ENCODE measurements at places on chromosomes 11 and 22.

DNA sequence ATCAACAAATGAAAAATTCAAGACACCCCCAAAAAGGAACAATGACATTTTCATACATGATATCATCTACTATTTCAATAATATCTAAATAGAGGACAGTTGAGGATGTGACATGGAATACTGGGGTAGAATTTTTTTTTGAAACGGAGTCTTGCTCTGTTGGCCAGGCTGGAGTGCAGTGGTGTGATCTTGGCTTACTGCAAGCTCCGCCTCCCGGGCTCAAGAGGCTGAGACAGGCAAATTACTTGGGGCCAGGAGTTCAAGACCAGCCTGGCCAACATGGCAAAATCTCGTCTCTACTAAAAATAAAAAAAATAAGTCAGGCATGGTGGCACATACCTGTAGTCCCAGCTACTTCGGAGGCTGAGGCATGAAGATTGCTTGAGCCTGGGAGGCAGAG, 41.4 kb downstream of the LRRC74B start:
- no peak for DNase-seq

- DNase-seq, result no peak
These were observed 157.9 kb downstream of the NCAM1 start for GRCh38 chr11:113119074-113119473.

DNA sequence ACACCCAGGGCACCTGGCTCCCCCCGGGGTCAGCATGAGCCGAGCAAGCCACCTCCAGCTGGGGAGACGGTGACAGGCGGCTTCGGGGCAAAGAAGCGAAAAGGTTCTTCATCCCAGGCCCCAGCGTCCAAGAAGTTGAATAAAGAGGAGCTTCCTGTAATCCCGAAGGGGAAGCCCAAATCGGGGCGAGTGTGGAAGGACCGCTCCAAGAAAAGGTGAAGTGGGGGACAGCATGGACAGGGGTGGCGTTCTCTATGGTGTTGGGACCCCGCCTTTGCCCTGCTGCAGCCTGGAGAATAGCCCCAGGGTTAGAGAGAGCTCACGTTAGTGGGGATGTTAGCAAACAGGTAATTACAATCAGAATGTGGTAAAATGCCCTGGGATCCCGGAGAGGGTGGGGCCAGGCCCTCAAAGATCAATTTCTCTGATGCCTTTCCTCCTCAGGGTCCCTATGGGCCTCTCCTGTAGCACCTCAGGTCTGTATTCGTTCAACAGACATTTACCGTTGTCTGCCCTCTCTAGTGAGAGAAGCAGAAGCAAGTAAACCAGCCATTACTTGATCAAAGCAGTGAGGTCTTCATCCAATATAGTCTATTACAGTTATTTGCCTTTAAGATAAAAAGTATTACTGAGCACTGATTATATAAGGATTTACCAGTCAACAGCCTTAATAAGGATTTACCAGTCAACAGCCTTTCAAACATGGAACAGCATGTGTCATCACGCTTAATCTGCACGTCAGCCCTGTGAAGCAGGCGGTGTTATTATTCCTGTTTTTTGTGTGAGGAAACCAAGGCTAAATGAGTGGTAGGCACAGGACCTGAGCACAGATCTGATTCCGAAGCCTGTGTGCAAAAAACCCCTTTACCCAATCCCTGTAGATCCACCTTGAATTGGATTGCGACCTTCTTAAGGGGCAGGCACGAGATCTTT, 1.0 kb downstream of the CCDC86 start:
- DNase-seq, result no peak

GRCh38 chr11:122177238-122177637, 61.2 kb upstream of the BLID start:
- no peak for DNase-seq

DNA sequence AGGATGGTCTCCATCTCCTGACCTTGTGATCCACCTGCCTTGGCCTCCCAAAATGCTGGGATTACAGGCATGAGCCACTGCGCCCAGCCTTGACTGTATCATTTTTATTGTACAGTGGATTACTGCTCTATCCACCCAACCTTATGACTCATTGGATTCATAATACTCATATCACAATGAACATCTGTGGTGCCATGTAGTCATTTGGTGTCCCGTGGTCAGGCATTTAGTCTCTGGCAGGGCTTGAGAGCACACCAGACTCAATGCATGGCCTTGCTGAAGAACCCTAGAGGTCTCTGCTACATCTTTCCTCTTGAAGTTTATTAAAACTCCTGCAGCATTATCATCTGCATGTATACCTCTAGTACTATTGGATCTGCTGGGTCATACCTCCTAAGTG, 98.0 kb upstream of the LDLRAD3 start:
- DNase-seq, result no peak

GRCh38 chr11:128179039-128179438, 408.3 kb downstream of the ETS1 start:
- DNase-seq, result no peak

DNA sequence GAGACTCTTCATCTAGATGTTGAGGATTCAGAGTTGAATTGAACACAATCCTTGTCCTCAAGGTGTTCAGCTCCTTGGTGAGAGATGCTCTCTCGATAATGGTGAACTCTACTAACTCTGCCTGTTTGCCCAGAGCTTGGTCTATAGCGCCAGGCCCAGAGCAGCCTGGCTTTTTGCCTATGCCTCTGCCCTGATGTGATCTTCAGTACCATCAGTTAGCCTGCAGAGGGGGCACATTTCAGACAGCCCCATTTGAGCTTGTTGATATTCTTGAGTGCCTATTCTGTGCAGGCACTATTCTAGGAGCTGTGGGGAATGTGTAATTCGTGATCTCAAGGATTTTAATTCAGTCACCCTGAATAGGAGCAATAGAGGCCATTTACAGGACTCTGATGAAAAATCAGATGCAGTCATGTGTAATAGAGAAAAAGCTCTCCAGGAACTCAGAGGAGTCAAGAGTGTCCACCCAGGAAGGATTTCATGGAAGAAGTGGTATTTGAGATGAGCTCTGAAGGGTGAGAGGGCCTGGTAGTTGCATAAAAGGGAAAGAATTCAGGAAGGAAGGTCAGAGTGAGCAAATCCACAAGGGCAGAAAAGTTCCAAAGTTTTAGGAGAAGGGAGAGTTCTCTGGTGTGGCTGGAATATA, 19.3 kb downstream of the GTPBP1 start:
- DNase-seq, result no peak

GRCh38 chr11:11635443-11635842, 13.6 kb upstream of the GALNT18 start:
- DNase-seq, result no peak

- DNase-seq, result no peak
These were observed 912 bp downstream of the PTPRCAP start for GRCh38 chr11:67436459-67437081.

- no peak for DNase-seq
These were observed 700 bp upstream of the DEPDC5 start for GRCh38 chr22:31753005-31753633.

GRCh38 chr11:10348650-10349280, 43.9 kb downstream of the ADM start:
- DNase-seq, result no peak

DNA sequence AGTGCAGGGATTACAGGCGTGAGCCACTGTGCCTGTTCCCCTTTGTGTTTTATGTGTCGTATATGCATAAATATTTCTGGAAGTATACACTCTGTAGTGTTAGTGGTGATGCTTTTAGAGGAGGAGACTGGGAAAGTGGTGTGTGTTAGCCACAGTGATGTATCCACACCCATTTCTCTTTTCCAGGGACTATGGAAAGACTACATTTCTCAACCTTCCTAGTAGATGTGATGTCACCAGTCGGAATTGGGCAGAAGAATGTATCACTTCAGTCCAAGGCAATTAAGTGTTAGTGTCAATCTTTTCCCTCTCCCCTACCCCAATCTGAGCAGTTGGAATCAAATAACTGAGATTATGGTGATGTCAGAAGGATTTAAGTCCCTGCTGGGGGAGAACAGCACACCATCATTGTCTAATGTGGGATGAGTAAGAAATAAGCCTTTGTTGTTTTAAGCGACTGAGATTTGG, 5.8 kb upstream of the ATG16L2 start:
- DNase-seq, result no peak

DNA sequence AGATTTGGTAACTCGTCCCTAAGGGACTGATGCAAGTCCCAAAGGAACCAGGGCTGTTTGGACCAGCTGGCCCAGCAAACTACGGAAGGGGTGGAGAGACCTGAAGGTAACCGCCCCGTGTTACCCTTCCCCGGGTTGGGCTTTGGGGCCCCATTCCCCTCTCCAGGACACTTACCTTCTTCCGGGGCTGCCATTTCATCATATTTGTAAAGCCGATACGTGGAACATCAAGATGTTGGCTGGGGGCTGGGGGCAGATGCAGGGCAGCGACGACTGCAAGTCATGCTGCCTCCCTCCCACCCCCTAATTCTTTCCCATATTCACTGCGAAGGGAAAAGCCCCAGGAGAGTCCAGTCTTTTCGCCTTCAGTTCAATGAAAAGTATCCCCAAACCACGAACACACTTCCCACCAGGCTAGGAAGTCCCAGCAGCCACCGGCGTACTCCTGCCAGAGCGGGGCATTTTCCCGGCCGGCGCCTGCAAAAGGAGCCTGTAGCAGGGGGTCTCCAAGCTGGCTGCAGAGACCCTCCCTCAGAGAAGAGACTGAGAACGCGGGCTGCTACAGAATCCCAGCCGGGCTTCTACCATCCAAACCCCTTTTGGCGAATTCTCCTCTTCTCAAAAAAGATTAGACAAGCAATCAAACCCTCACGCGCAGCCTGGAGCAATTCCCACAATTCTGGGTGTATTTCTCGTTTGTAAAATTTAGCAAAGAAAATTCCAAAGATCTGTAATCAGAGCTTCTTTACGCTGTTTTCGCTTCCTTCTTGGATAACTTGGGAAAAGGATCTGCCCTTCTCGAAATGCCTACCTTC, 236.7 kb downstream of the TTC28 start:
- DNase-seq, result no peak

DNA sequence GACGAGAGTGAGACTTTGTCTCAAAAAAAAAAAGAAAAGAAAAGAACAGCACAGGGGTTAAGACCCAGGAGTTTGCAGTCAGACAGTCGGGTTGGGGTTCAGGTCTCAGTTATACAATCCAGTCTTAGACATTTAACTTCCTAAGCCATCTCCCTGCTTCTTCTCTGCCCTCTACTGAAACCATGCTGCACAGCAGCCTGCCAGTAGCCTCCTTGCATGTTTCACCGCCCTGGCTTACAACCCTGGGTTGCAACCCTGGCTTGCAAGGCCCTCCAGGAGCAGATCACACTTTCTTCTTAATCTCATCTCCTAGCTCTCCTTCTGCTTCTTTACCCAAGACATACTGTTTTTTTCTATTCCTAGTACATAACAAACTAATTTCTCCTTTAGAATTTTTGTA, 5.9 kb upstream of the B3GAT3 start:
- DNase-seq, result no peak

GRCh38 chr11:57566005-57566904, 1.2 kb downstream of the UBE2L6 start:
- DNase-seq, result no peak

DNA sequence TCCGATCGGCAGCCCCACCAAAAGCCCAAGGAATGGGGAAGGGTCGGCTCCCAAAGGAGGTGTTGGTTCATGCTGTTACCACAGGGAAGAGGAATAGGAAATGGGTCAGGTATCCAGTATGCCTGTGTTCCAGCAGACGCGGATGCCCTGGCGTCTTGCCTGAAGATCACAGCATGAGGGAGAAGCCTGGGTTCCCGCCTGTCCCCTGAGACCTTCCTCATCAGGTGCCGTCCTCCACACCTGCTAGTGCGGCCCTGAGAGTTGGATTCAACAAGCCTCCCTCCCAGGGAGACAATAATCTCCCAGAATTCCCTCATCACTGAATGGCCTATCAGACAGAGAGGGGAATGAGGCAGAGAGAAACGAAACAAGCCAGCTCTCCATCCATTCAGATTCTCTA, 92.2 kb downstream of the SPATA19 start:
- no peak for DNase-seq

GRCh38 chr11:121163658-121164308, 62.7 kb downstream of the TECTA start:
- DNase-seq, result no peak

GRCh38 chr22:19109198-19110063, 12.8 kb downstream of the DGCR2 start:
- DNase-seq, result no peak

DNA sequence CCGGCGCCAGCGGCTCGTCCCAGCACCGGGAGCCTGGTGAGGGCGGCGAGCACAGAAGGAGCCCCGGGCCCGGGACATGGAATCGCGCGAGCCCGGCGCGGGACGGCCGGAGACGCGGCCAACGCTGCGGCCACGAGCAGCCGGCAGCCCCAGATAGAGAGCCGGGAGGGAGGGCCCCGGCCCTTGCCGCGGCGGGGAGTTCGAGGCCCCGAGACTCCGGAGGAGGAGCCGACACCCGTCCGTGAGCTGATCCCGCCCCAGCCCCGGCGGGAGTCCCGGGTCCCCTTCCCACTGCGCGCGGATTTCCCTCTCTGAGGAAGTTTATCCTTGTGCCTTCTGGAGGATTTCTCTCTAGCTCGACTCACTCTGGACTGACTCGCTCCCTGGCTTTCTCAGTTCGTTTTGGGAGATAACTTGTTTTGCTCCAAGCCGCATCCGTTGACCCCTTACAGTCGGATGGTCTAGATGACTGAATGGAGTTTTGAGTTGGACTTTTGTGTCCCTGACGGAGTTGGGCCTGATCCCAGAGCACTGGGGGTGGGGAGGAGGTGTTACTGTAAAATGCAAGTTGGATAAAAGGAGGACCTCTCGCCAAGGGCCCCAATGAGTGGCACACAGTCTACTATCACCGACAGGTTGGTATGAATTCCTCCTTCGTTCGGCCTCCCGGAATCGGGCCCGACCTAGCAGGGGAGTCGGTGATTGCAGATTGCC, 585 bp downstream of the ARHGEF12 start:
- peak; percentile 9 for DNase-seq

DNA sequence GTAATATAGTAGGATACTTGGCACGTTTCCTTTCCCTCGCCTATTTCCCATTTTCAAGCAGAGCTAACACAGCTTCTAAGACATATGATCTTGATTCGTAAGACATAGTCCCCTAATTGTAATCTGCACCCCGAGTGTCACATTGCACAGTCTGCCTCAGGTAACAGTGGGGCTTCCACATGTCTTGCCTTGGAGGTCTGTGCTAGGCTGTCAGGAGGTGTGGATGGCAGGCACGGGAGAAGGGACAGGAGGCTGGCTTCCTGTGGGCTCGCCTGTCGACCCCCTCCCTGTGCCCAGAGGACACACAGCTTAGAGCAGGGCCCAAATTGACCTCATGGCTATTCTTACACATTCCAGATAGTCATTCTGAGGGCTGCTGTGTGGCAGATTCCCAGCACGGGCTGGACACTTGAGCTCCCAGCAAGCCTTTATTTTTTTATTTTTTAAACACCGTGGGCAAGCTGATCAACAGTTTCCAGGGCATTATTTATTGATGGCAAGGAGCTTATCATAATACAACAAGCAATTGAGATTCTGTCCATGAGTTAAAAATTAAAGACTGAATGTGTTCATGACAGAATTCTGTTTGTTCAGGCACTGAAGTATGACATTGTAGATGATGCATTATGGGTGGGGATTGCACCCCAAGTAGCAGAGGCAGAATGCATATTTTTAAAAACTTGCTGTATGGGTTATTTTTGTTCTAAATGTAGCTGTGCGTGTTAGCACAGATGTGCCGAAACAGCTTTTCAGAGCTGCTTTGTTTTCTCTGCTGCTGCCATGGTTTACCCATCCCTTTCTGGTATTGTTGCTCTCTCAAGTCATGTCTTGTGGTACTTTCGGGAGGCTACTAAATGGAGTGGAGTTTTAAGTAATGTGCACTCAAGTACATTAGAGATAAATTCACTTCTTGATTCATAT, 113.0 kb downstream of the ATXN10 start:
- DNase-seq, result no peak

GRCh38 chr22:40594924-40595323, 41.6 kb downstream of the MRTFA start:
- no peak for DNase-seq

- DNase-seq, result no peak
These were observed 19.1 kb downstream of the ETS1 start for GRCh38 chr11:128568166-128568778.

Measured in stimulated activated CD8-positive, alpha-beta memory T cell treated with anti-CD3 and anti-CD28 coated beads, Interleukin-15, amount 100 ng/mL, for 4 hours (primary cell).